ENCODE measurements at places on chromosomes 7 and 10.

- DNase-seq: peak; percentile 84
Measured at GRCh38 chr7:103075337-103075918, 488 bp downstream of the ARMC10 start.

GRCh38 chr10:62183442-62183841 is 85.2 kb downstream of the RTKN2 start:
- DNase-seq: peak; percentile 30

GRCh38 chr10:61994405-61995219 is 93.1 kb downstream of the ARID5B start:
- no peak for DNase-seq

DNA sequence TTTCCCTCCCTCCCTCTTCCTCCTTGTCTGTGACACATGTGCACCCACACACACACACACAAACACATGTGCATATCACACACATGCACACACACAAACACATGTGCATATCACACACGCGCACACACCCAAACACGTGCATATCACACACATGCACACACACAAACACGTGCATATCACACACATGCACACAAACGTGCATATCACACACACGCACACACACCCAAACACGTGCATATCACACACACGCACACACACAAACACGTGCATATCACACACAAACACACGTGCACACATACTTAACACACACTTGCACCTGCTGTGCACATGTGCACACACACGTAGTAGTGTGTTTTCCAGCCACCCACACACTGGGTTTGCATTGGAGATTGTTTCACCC is 29.4 kb upstream of the KNDC1 start:
- DNase-seq: no peak

DNA sequence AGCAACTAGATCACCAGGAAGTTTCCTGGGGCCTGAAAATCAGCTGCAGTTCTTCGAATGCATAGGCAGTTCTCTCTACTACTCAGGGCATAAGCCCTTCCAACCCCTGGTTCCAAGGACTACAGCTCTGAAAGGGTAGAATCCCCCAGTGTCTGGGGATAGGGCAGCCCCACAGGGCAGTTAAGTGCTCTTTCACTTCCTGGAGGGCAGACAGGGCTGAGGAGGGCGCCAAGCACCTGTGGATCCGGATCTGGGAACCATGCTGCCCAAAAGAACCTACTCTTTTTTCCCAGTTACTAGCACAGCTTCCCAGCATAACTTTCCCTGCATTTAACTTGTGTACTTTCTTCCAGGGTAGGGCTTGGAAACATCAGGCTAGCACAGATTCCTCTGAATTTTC is 41.1 kb downstream of the CXCL12 start:
- no peak for DNase-seq

GRCh38 chr7:42624471-42624870 is 287.4 kb downstream of the C7orf25 start:
- no peak for DNase-seq

GRCh38 chr10:102975483-102976379 is 57.6 kb downstream of the CNNM2 start:
- DNase-seq: no peak

- no peak for DNase-seq
Measured at GRCh38 chr10:21130108-21130507, 233.0 kb upstream of the NEBL start.

GRCh38 chr10:100148353-100149211 is 37.2 kb downstream of the ERLIN1 start:
- DNase-seq: peak; percentile 70

DNA sequence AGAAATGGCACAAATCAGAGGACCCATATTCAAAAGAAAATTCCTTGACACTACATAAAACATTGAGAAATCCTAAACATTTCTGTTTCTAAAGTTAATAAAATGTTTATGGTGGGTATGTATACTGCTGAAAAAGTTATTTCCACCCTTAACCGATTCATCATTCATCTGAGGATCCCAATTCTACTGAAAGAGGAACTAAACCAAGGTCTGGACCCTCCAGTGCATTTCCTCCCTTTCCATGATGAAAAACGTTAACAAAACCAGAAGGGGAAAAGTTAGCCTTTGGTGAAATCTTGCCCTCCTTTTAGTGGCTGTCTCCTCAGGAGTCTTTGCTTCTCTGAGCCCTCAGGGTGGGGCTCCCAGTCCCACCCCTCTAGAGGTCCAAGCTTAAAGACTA is 144.5 kb upstream of the ASAH2 start:
- no peak for DNase-seq

DNA sequence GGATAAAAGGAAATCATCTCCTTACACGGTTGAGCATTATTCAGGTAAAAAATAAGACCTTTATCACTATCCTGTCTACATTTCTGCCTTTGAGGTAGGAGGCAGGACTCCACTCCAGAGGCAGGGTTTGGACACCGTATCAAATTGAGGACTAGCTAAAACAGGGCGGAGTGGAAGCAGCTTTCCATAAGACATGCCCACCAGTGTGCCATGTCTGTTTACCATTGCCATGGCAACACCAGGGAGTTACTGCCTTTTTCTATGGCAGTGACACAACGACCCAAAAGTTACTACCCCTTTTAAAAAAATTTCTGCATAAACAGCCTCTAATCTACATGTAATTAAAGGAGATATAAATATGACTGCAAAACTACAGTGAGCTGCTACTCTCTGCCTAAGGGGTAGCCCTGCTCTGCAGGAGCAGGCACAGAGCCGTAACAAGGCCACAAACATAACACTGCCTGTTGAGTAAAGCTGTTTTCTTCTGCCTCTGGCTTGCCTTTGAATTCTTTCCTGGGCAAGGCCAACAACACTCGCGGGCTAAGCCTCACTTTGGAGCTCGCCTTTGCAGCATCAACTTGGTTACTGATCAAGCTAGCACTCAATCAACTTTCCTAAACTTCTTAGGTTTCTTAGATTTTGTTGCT is 26.5 kb downstream of the DGKB start:
- DNase-seq: no peak

- DNase-seq: no peak
Measured at GRCh38 chr7:44801890-44802289, 5.4 kb downstream of the PPIA start.

GRCh38 chr10:131777921-131778320 is 122.9 kb upstream of the PPP2R2D start:
- no peak for DNase-seq

GRCh38 chr10:99730026-99730425 is 1.9 kb downstream of the COX15 start:
- no peak for DNase-seq

DNA sequence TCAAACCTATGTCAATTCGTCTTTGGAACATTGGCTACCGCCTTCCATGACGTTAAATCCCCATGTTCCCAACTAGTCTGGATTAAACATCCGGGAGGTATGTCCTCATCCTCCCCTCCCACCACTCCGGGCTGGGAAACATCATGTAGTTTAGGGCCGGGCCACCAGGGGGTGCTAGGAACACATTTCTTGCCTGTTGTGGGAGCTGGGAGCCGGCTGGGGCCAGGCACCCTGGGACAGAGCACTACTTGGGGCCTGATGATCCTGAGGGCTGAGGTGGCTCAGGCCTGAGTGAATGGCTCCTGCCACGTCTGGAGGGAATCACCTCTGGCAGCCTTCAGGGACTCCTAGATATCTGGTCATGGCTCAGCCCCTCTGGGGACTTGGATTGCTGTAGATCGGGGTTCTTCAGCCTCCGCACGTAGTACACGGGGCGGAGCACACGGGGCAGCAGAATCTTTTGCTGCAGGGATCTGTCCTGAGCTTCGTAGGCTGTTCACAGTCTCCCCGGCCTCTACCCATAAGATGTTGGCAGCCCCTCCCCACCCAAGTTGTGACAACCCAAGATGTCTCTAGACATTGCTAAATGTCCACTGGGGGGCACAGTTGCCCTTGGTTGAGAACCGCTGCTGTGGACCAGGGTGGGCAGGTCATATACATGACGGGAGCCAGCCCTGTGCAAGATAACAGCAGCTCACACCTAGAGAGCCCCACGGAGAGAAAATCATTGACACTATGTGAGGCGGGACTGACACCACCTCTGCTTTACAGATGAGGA is 141.2 kb upstream of the ZNF716 start:
- no peak for DNase-seq

- DNase-seq: no peak
Measured at GRCh38 chr10:61987951-61988379, 86.5 kb downstream of the ARID5B start.

DNA sequence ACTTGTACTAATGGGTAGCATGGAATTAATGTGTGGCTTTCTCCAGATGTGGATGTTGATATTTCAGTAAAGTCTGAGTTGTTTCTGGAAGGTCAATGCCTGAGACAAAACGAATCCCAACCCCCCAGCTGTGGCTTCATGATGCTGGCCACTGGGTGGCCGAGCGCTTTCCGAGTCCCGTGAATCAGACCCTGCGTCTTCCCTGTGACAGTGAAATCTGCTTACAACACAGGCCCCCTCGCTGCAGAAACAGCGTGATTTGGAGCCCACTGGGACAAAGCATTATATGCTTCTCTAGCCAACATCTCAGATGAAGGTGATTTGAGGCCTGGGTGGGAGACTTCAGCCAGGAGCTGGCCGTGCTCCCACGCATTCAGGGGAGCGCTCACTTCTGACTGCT is 124.7 kb downstream of the WDR37 start:
- DNase-seq: no peak
